ENCODE measurements at places on chromosomes 4 and X. TPM values are rescaled to one million over a fixed set of nuclear protein-coding genes. Genes with fewer than 3 reads are reported as not detected.

The PPP1R2C gene
- total RNA-seq: not detected

DNA sequence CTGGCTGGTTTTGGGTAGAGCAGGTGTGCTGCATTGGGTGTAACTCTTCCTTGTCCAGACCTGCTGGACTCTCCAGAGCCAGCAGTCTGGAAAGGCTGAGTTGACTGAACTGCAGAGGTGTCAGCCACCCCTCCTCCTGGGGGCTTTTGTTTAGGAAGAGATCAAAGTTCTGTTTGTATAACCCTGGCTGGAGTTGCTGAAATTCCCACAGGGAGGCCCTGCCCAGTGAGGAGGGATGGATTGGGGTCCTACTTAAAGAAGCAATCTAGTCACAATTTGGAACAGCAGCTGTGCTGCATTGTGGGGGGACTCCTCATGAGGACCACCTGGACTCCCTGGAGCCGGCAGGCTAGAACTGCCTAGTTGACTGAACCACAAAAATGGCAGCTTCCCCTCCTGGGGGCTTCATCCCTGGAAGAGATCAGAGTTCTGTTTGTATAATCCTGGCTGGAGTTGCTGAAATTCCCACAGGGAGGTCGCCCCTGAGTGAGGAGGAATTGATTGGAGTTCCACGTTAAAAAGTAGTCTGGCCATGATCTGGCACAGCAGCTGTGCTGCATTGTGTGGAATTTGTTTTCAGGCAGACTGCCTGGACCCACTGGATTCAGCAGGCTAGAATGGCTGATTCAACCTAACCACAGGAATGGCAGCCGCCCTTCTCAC lies 264.9 kb upstream of the ZC4H2 start:
- H3K27me3 ChIP-seq: no peaks in the 10 kb centered on the region
- H3K4me1 ChIP-seq: no peaks in the 10 kb centered on the region
- no peaks in the 10 kb centered on the region for H3K36me3 ChIP-seq
- no peak overlapping the region for H3K4me3 ChIP-seq
- no peak for DNase-seq
- no peak overlapping the region for H3K27ac ChIP-seq

The INTU gene
- total RNA-seq: not detected

- H3K4me1 ChIP-seq: no peaks in the 10 kb centered on the region
- H3K4me3 ChIP-seq: no peak overlapping the region
- H3K27me3 ChIP-seq: no peaks in the 10 kb centered on the region
- no peaks in the 10 kb centered on the region for H3K36me3 ChIP-seq
These were observed 175.8 kb upstream of the TECRL start for GRCh38 chr4:64584981-64585557.

The NAP1L3 gene
- total RNA-seq: 1.3 TPM

The TLR1 gene
- total RNA-seq: 19.5 TPM

DNA sequence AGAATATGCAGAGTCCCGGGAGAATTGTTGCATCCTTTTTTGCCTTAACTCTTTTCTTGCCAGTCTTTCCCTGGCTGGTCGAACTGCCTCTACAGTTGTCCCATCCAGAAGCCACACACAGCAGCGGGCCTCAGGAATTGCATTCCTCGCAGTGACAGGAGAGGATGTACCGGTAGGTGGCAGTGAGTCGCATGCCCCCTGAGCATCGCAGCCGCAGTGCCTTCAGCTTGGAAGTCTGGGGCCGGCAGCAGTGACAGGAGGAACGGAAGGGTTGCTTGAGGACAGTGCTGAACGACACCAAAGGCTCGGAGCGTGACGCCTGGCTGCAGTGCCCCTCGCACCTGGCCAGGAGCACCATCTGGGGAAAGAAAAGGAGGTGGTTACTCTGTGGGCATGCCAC lies 23.5 kb downstream of the NDP start:
- no peak overlapping the region for H3K27ac ChIP-seq
- peak; percentile 14 for DNase-seq
- H3K4me3 ChIP-seq: no peak overlapping the region
- H3K27me3 ChIP-seq: no peaks in the 10 kb centered on the region
- H3K36me3 ChIP-seq: no peaks in the 10 kb centered on the region

The PDLIM3 gene
- total RNA-seq: not detected

DNA sequence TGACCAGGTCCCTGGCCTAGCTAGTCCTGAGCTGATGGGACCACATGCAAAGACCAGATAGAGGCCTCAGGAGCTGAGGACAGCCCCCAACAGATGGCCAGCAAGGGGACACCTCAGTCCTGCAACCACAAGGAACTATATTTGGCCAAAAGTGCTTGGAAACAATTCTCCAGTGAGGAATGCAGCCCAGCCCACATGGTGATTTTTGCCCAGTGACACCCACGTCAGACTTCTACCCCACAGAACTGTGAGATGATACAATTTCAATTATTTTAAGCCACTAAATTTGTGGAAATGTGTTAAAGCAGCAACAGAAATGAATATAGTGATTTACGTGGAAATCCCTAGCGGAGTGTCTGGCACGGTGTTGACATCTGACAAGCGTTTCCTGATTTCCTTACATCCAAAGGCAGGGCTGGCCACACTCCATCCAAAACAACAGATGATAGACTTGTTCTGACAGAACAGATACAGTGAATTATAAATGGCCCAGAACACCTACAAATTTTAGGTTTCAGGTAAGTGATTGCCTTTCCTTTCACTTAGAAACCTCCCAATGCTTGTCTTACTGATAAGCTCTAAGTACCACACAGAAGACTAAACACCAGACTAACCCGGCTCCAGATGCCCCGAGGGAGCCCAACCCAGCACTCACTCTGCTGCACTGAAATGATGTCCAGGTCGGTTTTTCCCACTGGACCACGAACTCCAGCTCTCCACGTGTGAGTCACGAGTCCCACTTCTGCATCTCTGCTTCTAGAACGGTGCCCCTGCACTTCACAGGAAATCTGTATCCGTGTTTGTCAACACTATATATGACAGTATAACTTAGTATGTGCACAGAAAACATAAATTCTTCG lies 5.8 kb downstream of the AFAP1 start:
- H3K27me3 ChIP-seq: peaks cover 24% of the 10 kb centered on the region
- DNase-seq: no peak
- H3K4me3 ChIP-seq: no peak overlapping the region
- H3K27ac ChIP-seq: no peak overlapping the region
- peaks cover 21% of the 10 kb centered on the region for H3K4me1 ChIP-seq
- H3K36me3 ChIP-seq: no peaks in the 10 kb centered on the region

GRCh38 chrX:93580634-93581033 lies 92.7 kb downstream of the NAP1L3 start:
- no peak overlapping the region for H3K4me3 ChIP-seq
- H3K27ac ChIP-seq: no peak overlapping the region
- H3K4me1 ChIP-seq: no peaks in the 10 kb centered on the region
- no peaks in the 10 kb centered on the region for H3K27me3 ChIP-seq

The ZNF185 gene
- total RNA-seq: 1.0 TPM

DNA sequence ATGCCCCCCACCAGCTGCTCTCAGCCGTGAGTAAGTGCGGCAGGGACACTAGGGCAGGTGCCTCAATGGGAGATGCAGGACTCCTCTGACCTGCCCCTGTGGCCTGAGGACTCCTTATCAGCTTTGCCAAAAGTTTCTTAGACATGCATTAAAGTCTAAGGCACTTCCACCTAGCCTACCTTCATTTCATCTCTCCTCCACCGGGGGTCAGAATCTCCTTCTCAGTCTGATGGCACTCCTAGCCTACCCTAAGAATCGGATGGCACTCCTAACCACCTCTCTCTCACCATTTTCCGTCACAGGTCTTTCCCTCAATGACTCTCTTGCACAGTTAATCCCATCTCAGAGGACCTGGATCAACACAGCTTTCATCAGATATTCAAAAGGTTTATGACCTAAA lies 85.9 kb downstream of the OTC start:
- no peaks in the 10 kb centered on the region for H3K4me1 ChIP-seq
- no peak overlapping the region for H3K27ac ChIP-seq
- H3K4me3 ChIP-seq: no peak overlapping the region
- DNase-seq: no peak
- no peaks in the 10 kb centered on the region for H3K27me3 ChIP-seq

DNA sequence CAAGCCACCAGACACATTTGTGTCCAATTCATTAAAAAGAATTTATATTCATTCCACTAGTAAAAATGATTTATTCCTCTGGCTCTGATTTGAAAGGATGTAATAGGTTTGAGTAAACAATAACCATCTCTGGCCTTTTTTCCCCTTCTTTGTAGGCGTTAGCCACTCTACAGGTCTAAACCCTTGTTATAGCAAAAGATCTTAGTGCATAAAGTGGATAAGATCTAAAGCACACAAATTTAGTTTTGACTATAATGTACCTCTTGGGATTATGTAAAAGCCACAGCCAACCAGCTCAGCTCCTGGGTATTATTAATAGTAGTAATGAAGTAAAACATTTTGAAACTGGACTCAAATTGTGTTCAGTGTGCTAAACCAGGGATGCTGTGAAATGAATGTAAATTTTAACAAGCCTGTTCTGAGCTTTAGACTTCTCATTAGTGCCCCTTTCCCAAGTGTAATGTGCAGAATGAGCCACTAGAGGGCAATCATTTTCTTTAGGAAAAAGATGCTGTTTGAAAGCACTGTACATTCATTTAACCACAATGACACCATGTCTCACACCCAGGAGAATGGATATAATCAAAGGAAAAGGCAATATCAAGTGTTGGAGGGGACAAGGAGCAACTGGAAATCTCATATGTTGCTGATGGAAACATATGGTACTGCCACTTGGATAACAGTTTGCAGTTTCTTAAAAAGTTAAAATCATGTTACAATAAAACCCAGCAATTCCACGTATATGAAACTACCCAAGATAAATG lies 69.7 kb downstream of the KLHL8 start:
- peak; percentile 74 for DNase-seq
- H3K4me1 ChIP-seq: no peaks in the 10 kb centered on the region
- H3K27ac ChIP-seq: no peak overlapping the region
- no peak overlapping the region for H3K4me3 ChIP-seq
- H3K36me3 ChIP-seq: peaks cover 3% of the 10 kb centered on the region
- no peaks in the 10 kb centered on the region for H3K27me3 ChIP-seq

Measured in activated CD4-positive, alpha-beta T cell treated with anti-CD3 and anti-CD28 coated beads, Interleukin-2, amount 10 ng/mL, durations not matched to agents 7 days and 5 days (primary cell).